ENCODE measurements at places on chromosomes 11 and 22.
A peak's percentile ranks its signal among the peaks of the same experiment; 100 is the strongest.

GRCh38 chr11:65381716-65382032 lies 772 bp downstream of the SLC25A45 start:
- no peak for DNase-seq

- no peak for DNase-seq
Observed at GRCh38 chr11:57306940-57307565, 17.7 kb downstream of the TNKS1BP1 start.

DNA sequence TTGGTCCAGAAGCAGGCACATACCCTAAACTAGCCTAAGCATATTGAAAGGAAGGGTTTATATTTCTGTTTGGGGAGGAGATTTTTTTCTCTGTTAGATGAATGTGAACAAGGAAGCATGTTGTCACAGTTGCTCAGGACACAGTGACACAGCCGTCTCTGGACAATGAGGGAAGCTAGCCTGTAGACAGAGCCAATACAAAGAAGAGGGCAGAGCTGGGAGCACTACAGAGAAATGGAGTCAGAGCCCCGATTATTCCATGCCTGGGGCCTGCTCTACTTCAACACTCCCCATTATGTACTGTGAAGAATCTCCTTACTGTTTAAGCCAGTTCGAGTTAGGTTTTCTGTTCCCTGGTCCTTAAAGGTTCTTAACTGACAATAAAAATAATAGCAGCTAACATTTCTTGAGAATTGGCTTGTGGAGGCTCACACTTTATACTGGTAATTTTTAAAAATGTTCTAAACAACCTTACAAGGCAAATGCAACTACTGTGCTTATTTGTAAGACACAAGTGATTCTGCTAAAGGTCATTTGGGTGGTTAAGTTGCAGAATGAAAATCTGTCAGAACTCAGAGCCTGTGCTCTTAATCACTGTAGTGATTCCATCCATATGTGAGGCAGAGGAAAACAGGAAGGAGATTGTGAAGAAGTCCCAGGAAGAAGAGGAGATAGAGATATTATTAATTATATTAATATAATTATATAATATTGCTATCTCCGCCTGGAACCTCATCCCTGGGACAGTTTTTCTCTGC lies 58.8 kb upstream of the RRAS2 start:
- no peak for DNase-seq

- no peak for DNase-seq
Observed at GRCh38 chr11:78840623-78841022, 266.0 kb upstream of the NARS2 start.

GRCh38 chr11:115654792-115655191 lies 150.6 kb upstream of the CADM1 start:
- no peak for DNase-seq

- no peak for DNase-seq
Observed at GRCh38 chr11:12889243-12889642, 119.9 kb upstream of the RASSF10 start.

DNA sequence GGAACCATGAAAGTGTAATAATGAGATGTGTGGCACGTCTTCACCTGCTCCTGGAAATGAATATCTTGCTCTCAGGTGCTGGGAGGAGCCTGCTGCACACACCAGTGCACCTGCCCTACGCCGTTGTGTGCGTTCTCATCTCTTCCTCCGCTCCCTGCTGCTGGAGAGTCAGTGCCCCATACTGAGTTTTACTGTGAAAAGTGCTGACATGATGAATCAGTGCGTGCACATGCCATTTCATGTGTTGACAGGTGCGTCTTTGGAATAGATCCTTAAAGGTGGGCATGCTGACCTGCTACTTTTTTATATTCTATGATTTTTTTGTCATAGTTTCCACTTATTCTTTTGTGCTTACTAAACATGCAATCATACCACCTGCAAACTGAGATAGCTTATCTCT lies 1015.8 kb downstream of the BRD1 start:
- no peak for DNase-seq

GRCh38 chr22:29797351-29797750 lies 30.2 kb downstream of the UQCR10 start:
- peak; percentile 33 for DNase-seq

- no peak for DNase-seq
Observed at GRCh38 chr11:16902182-16902581, 112.0 kb downstream of the PLEKHA7 start.

DNA sequence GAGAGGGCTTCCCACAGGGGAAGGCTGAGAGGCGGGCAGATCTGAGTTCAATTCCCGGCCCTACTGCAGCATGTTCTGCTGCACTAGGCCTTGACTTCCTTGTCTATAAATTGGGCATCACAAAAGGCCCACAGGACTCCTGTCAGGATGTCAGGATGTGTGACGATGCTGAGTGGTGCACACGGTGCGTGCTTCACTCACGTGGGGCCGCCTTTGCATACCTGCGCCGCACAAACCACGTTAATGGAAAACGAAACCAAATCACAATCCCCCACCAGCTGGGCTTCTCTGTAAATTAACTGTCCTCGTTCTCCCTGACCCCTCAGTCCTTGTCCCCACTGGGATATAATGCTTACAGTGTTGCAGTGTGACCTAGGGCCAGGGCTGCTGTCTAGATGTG lies 32.3 kb upstream of the TSPAN18 start:
- DNase-seq, result no peak

- no peak for DNase-seq
Observed at GRCh38 chr11:37107831-37108230, 509.8 kb upstream of the RAG2 start.

GRCh38 chr11:102139081-102139498 lies 28.8 kb downstream of the YAP1 start:
- no peak for DNase-seq

- no peak for DNase-seq
Observed at GRCh38 chr11:96290031-96290430, 53.0 kb downstream of the MAML2 start.

DNA sequence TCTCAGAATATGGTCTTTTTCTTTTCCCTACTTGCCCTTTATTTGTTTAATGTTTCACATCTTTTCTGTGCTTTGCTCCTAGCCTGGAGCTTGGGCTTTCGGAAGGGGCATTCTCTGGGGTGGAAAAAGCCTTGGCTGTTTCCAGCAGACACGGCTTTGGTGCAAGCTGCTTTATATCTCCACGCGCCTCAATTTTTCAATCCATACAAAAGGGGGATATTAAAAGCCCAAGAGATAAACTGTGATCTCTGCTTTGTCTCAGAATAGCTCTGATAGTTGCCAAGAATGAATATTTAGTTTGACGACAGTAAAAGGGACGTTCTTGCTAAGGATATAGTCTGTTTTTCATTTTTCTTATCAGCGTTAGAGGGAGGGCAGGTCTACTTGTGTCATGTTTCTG lies 194.0 kb upstream of the KIRREL3 start:
- DNase-seq, result no peak

- no peak for DNase-seq
Observed at GRCh38 chr11:3832816-3833215, 7.9 kb downstream of the RHOG start.

- no peak for DNase-seq
Observed at GRCh38 chr22:42300259-42301076, 30.0 kb upstream of the TCF20 start.

- no peak for DNase-seq
Observed at GRCh38 chr11:45617871-45618601, 47.4 kb downstream of the CHST1 start.

DNA sequence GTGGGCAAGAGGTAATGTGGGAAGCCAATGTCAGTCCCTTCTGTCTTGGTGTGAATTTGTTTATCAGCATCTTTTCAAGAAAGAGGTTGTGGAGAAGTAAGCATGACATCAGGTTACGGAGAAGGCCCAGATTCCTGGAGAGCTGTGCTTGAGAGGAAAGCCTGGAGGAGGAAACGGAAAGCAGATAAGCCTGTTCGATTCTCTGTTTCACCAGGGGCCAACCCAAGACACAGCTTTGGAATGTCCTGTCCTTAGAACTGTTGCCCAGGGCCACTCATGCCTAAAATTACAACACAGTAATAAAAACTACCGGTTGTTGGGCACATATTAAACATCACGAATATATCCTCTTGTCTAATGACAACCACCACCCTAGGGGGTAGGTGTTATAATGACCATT lies 148.5 kb downstream of the NAV2 start:
- DNase-seq, result no peak

GRCh38 chr11:10044618-10045017 lies 249.4 kb downstream of the SBF2 start:
- no peak for DNase-seq
